Stimulated activated CD4-positive, alpha-beta T cell treated with anti-CD3 and anti-CD28 coated beads, Interleukin-1b, Interleukin-23, amount 100 ng/mL, for 48 hours (primary cell): ENCODE measurements at places on chromosomes 12 and 14.

DNA sequence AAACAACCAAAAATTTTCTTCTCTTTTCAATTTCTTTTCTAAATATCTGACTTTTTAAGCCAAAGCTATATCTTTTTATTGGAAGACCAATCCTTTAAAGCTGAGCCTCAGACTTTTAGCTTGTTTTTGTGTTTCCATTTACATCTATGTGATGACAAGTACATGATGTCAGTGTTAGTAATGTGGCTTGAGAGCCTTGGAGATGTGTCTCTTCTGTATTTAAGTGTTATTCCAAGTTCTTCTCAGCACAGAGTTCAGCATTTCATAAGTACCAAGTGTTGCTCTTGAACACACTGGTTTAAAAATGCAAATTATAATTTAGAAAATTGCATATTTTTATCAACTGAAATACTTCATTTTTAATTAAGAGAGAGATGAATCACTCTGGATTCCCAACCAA is 948.9 kb upstream of the FLRT2 start:
- no peak for DNase-seq

DNA sequence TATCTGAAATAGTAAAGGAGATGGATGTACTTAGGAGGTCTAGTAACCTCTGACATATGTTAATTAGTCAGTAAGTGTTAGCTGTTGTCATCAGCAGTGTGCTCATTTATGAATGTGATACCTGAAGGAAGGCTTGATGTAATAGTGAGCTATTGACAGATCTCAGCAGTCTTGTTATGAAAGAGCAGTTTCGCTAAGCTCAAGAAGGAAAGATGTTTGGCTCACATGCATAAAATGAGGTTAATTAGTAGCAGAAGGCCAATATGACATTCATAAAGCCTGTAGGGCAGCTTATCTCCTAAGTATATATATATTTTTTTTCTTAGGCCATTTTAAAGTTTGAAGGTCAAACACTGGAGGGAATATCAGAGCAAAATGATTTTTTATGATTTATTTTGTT is 2.8 kb downstream of the FAM234B start:
- DNase-seq, result no peak

- no peak for DNase-seq
These were observed 150.9 kb upstream of the IGF1 start for GRCh38 chr12:102631274-102631673.

DNA sequence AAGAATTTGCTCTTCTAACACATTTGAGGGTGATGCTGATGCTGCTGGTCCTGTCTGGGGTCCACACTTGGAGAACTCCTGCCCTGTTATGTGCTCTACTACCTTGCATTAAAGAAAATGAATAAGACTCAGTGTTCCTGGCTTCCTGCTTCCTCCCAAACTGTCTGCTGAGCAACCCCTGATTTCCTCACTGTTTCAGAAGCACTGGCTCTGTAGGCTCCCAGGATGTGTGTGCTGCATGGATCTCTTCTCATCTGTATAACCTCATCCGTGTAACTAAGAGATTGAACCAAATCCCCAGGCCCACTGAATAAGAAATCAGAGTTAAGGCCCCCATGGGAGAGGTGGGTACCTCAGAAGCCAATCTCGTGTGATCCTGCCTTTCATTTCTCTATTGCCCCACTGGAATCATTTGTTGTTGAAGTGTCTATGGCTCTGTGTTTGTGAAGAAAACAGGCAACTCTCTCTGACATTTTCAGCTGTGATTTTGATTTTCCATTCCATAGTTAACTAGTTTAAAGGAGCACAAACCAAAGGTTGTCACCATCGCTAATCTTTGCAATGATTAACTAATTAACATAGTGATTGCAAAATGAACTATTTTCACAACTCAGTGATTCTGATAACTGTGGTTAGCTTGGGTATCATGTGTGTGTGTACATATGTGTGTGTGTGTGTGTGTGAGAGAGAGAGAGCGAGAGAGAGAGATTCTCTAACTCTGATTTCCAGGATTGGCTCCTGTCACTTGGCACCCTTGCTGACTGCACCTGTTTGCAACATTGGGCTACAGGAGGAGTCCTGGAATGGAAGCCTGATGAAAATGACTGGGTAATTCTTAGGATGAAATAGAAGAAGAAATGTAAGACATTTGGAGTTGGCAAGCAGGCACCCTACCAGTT is 196.2 kb downstream of the SLC38A4 start:
- no peak for DNase-seq
